ENCODE measurements at places on chromosomes 5 and 9. TPM values are rescaled to one million over a fixed set of nuclear protein-coding genes. Genes with fewer than 3 reads are reported as not detected.

DNA sequence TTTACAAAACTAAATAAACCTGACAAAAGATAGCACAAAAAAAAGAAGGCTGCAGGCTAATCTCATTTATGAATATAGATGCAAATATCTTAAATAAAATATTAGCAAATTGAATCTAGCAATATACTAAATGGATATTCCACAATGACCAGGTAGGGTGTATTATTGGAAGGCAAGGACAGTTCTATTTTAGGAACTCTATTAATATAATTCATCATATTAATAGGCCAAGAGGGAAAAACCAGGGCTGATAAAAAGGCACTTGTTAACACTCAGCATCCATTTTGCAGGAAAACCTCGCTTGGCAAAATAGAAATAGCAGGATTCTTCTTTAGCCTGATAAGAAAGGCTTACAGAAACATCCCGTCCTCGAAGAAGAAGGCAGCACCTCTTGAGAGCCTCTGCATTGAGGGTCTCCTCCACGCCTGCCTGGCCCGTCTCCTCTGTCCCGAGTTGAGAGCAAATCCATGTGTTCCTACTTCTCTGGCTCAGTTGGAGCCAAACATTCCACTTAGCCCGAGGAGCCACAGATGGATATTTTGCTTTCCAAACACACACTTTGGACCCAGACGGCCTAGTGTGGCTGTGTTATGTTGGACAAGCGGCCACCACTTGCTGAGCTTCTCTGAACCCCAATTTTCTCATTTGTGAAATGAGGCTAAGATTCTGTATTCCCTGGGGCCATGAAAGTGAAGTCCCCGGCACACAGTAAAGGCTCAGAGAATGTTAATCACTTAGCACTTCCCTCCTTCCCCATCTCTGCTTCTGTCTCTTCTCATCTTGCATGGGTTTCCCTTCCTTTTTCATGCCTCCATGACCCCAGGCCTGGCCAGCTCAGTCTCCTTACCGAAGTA, 181.8 kb upstream of the MVB12B start:
- no peak for DNase-seq

- no peak for DNase-seq
Observed at GRCh38 chr5:179762079-179762780, 29.6 kb downstream of the MAML1 start.

DNA sequence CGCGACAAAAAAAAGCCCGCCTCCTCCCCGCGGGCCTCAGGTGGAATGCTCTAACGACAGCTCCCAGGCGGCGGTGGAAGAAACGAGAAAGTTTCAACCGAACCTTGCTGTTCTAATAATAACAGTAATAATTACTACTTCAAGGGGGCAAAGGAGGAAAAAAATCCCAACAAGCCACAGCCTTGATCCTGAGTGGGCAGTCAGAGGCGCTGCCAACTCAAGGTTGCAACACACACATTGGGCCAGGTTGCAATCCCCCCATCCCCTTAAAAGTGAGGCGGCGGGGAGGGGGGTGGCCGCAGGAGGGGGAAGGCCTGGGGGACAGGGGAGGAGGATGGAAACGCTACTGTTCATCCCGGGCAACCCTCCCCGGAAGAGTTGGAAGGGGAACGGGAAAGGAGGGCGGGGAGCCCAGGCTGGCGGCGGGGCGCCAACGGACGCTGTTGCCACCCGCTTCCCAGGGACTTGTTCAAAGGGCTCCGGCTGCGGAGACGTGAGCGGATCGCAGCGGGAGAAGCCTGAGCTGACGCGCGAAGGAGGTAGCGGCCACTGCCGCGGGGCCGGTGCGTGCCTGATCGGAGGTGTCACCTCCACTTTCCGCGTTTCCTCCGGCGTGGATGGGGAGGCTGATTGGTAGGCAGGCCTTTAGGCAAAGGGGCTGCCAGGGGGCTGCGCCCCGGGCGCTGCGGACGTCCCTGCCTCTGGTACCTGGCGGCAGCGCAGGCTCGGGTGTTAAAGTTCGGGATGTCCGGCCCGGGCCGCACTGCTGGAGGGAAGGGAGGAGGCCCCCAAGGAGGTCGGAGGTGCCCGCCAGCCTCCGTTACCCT, 647 bp downstream of the SMARCA2 start:
- DNase-seq: peak; percentile 62

- peak; percentile 64 for DNase-seq
Observed at GRCh38 chr5:176185133-176185733, 53.0 kb upstream of the SIMC1 start.

DNA sequence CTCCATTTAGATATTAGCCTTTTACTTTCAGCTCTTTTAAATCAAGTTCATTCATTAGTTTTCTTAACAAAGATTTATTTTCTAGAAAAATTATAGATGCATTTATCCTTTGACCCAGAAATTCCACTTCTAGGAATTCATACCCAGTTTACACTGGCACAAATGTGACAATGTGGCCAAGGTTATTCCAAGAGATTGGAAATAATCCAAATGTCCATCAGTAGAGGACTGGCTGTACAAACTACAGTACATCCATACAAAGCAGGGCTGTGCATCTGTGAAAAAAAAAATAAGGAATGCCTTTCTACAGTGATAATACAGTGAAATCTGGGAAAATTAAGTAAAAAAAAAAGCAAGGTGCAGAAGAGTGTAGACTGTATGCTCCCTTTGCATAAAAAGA, 149.2 kb downstream of the GABBR2 start:
- no peak for DNase-seq

The UNC13B gene
- 34.0 TPM for polyA plus RNA-seq

- DNase-seq: no peak
Observed at GRCh38 chr5:143343042-143343441, 60.4 kb downstream of the NR3C1 start.

GRCh38 chr5:111070272-111071134, 1.0 kb upstream of the TSLP start:
- peak; percentile 56 for DNase-seq

- DNase-seq: no peak
Observed at GRCh38 chr5:142844866-142845265, 74.7 kb downstream of the ARHGAP26 start.

- no peak for DNase-seq
Observed at GRCh38 chr9:113328045-113328782, 11.9 kb downstream of the WDR31 start.

- no peak for DNase-seq
Observed at GRCh38 chr5:14495301-14495700, 86.3 kb upstream of the OTULINL start.

DNA sequence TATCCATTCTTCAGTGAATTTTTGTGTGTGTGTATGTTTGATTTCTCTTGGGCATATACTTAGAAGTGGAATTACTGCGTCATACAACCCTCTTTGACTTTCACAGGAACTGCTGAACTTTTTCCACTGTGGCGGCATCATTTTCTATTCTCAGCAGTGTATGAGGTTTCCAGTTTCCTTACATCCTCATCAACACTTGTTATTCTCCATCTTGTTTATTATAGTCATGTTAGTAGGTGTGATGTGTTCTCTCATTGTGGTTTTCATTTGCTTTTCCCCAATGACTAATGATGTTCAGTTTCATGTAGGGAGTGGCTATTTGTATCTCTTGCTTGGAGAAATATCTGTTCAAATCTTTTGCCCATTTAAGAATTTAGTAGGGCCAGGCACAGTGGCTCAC, 2.6 kb downstream of the ZNF79 start:
- no peak for DNase-seq

DNA sequence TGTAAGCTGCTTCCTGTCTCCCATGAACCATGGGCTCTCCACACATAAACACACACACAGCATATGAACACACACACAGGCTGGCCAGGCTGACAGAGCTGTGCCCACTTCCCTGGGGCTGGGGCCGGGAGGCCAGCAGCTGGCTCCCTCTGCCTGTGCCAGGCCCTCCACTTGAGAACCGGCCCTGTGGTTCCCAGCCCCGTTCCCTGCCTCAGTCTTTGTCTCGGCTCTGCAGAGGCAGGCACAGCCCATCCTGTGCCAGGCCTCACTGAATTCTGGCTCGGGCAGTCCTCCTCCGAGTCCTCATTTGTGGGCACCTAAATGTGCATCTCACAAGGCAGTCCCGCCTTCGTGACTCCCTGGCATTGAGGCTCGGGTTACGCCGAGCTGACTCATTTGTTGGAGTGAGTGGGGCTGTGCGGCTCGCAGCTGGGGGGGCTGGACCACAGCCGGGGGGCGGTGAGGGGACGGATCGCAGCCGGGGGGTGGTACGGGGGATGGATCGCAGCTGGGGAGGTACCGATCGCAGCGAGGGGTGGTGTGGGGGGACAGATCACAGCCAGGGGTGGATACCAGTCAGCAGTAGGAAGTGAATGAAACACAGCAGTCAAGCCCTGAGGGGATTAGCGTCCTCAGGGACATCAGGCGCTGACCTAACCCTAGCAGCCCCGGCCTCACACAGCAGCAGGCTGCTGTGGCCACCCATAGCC, 72.3 kb downstream of the PSMB7 start:
- DNase-seq: peak; percentile 88

The PAPPA gene
- polyA plus RNA-seq: 2.7 TPM

DNA sequence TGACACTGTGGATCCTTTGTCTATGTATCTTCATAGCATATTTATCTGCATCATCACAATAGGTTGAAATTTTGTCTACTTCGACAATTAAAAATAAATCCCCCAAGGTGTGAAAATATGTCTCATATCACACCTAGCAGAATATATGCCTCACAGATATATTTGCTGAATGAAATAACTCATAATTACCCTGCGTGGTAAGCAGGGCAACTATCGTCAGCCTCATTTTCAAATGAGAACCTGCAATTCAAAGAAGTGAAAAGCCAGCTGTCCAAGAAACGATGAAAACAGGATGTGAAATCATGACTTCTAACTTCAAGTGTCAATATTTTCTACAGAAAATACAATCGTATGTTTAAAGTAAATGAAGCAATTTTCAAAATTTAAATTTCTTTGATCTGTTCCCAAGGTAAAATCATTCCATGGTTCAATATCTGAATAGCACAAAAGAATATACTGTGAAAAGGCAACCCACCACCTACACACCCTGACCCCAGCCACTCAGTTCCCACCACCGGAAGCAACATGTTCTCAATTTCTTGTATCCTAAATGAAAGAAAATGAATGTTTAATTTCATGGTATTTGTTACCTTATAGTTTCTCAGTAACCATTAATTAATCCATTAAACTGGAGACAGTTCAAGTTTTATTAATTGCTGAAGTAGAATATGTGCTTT, 57.1 kb downstream of the TBCA start:
- DNase-seq: no peak

DNA sequence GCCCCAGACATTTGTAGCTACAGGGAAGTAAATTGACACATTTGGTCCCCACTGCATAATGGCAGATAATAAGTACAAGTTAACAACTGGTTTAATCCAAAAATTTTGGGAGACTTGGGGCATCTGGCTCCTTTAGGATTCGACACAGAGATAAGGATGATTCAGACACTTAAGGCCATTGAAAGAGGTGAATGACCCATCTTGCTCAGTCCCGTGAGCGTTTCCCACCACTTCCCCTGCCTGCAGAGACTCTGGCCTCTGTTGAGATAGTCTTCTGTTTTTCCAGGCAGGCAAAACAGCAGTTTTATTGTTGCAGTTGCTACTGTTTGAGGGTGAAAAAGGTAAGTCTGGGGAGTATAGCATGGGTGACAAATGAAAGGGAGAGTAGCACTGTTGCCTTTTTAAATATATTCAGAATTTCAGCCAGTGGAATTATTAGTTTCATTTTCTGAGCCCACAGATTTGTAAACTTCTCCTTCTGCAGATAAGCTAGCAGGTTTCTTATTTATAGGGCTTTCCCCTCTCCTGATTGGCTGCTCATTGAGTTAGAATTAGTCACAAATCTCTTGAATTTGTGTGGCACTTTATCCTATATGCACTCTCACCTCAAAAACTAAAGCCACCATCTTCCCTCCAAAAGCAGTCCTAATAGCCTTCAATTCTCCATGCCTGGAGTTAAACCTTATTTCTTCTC, 19.3 kb downstream of the ACO1 start:
- no peak for DNase-seq

DNA sequence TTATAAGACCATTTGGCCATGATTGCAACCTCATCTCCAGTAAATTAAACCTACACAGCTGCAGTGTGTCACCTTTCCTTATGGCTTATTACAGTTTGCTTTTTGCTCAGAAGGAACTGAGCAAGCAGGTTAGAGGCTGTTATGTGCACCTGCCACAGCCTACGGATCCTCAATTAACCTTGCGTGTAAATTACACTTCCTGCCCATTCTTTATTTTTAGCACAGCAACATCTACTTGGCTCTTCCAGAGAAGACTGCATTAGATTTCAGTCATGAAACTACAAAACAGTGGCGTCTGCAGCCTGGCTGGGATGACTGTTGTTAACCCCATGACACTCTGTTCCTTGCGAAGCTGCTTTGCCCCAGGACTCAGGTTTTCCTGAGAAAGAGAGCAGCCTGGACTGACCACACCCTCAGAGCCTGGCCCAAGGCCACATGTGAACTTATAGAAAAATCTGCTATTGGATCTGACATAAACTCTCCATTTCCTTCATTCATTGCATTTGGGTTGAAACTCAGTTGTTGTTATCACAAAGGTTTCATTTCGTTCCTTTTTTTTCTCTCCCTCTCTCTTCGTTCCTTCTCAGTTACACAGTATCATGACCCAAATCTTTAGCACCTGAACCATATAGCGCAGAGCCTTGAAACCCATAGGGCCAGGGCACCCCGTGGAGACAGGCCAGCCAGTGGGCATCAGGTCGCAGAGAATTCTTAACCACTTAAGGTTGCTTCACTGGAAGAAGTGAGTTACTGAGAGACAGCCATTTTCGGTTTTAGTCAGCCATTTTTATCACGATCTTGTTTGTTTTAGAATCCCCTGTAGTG, 138.6 kb downstream of the PALM2AKAP2 start:
- no peak for DNase-seq

GRCh38 chr9:130041648-130042405, 1.2 kb downstream of the FNBP1 start:
- peak; percentile 40 for DNase-seq

GRCh38 chr5:72133212-72133990, 26.1 kb downstream of the MAP1B start:
- no peak for DNase-seq

GRCh38 chr5:78562001-78562400, 86.6 kb downstream of the LHFPL2 start:
- no peak for DNase-seq

- no peak for DNase-seq
Observed at GRCh38 chr5:118479285-118479684, 509.1 kb downstream of the DTWD2 start.

The SLC6A18 gene
- not detected for polyA plus RNA-seq

The NOTCH1 gene
- polyA plus RNA-seq: 23.9 TPM

All from lung (tissue), 17 donors.